NCI-H187 (cell line): ENCODE measurements at places on chromosomes 5 and 9.

GRCh38 chr5:95634081-95634480 is 12.5 kb upstream of the RFESD start:
- DNase-seq, result no peak

- DNase-seq, result no peak
Observed at GRCh38 chr5:74624931-74625505, 15.5 kb downstream of the ENC1 start.

- DNase-seq, result no peak
Observed at GRCh38 chr9:132672413-132672690, 2.1 kb downstream of the GTF3C4 start.

DNA sequence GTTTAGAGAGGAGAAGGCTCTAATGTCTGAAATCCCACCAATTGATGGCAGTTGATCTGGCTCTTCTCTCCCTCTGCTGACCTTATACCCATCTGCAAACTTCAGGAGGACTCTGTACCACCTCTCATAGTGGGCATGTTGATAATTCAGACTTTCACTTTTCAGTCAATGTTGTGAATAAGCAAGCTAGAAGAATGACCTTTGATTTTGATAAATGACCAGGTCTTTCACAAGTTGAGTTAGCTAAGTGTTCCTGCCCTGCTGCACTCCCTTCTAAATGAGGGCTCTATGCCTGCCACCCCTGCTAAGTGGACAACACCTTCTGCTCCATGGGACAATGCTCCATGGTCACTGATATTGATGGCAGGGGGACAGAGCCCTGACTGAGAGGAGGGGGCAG is 74.7 kb downstream of the SPRY4 start:
- DNase-seq, result no peak

GRCh38 chr5:109844695-109845094 is 155.0 kb downstream of the MAN2A1 start:
- no peak for DNase-seq

- DNase-seq, result no peak
Observed at GRCh38 chr5:169374761-169375160, 73.8 kb upstream of the SLIT3 start.

GRCh38 chr9:33414268-33414667 is 11.9 kb upstream of the AQP7 start:
- DNase-seq, result no peak

DNA sequence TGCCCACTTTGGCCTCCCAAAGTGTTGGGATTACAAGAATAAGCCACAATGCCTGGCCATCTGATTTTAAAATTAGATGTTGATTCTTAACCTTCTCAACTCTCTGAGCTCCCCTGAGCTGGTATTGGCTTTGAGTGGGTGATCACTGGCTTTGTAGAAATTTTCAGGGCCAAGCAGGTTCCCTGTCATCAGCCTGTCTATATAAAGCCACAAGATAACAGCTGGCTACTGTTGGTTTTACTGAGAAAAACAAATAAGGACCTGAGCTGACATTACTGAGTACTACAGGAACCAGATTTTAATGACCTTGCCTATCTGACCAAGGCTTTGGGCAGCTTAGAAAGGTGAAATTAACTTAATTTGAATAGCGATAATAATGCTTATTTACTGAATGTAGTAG is 153.6 kb downstream of the MSX2 start:
- DNase-seq, result no peak

GRCh38 chr5:20300110-20300509 is 312.1 kb upstream of the CDH18 start:
- DNase-seq, result no peak

- no peak for DNase-seq
Observed at GRCh38 chr9:77021922-77022782, 2.7 kb downstream of the FOXB2 start.

GRCh38 chr9:34403554-34404380 is 27.1 kb upstream of the MYORG start:
- peak; percentile 2 for DNase-seq

DNA sequence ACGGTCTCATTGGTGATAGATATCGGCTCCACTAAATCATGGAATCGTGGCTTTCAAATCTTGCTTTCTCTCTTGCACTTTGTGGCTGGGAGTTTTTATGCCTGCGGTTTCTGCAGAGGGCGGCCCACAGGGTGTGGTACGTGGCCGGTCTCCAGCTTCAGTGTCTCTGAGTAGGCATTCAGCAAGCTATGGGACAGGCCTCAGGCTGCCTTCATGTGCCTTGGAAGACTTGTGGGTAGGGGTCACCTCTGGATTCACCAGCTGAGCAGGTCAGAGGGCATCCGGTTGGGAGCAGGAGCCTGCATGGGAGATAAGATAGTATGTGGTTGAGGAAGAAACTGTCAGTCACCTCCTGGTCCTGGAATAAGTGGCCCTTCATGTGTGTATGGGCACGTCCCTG is 47.7 kb downstream of the AMBP start:
- DNase-seq, result no peak

GRCh38 chr5:39547553-39548154 is 122.9 kb upstream of the DAB2 start:
- DNase-seq, result no peak

DNA sequence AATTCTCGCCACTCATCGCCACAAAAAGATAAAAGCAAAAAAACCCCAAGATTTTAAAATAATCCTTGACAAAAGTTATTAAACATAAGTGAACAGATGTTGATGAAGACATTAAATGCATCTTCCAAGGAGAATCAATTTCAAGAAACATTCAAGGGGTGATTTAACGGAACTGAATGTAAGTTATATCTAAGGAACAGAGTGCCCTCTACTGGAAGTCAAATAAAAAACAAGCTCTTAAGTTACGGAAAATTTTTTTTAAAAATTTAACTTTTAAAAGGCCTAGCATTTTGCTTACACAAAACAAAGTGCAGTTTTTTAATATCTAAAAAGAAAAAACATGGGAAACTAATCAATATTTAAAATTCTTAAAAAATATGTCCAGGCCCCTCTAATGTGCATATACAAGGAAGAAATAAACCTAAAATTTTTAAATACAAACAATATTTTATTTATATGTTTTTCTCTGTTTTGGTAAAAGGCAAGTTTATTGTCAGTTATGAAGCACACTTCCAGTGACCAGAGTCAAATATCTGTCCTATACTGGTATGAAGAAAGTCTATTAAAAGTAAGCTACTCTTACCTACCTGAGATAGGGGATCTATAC is 28.0 kb downstream of the TEX10 start:
- no peak for DNase-seq

- DNase-seq, result no peak
Observed at GRCh38 chr5:142815469-142815868, 45.3 kb downstream of the ARHGAP26 start.

- no peak for DNase-seq
Observed at GRCh38 chr9:87810679-87811178, 71.9 kb upstream of the SPATA31E1 start.
